ENCODE measurements at places on chromosomes 13 and 19.

GRCh38 chr19:6041991-6042481 lies 64.1 kb upstream of the RANBP3 start:
- DNase-seq, result no peak

GRCh38 chr19:49436381-49437017 lies 4.8 kb downstream of the SLC17A7 start:
- DNase-seq, result peak; percentile 64

GRCh38 chr19:35146746-35147459 lies 3.8 kb downstream of the FXYD7 start:
- DNase-seq, result no peak

DNA sequence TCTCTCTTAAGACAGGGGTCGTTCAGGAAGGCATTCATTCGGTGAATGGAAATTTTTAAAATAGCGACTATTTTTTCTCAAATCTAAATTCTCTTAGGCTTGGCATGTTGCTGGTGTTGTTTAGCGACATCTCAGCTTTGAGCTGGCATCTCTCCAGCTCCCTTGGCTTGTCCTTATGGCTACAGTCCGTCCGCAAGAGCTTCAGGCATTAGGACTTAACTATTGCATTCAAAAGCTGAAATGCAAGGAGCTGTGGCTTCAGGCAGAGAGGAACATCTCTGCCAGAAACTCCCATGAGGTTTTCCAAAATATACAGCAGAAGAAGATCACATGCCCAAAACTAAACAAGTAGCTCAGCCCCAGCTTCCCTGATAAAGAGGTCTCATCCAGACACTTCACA lies 578.5 kb downstream of the EFNB2 start:
- DNase-seq, result no peak

DNA sequence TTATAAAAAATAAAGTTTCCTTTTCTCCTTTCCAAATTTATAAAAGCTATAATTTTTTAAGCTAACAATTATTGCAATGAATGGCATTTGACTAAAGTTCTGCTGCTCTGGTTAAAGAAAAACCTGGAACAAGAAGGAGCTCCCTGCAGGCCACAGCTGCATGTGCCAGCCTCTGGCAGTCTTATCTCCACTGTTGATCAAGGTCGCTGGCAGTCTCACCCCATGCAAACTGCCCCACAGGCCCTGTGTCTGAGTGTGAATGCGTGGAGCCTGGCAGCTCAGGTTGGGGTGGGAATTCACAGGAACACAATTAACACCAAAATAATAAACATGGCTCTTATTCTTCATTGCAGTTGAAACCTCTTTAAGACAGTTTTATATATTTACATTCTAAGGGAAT lies 30.2 kb upstream of the FREM2 start:
- no peak for DNase-seq

- DNase-seq, result no peak
Observed at GRCh38 chr19:11400798-11401197, 16.7 kb upstream of the EPOR start.

- peak; percentile 27 for DNase-seq
Observed at GRCh38 chr19:1206864-1207450, 1.4 kb downstream of the STK11 start.
